ENCODE measurements at places on chromosomes 12 and 14. TPM values are rescaled to one million over a fixed set of nuclear protein-coding genes. Genes with fewer than 3 reads are reported as not detected.

NRL gene
- polyA plus RNA-seq = 2.4 TPM

- no peaks in the 10 kb centered on the region for H3K4me1 ChIP-seq
- no peak overlapping the region for H3K27ac ChIP-seq
- H3K4me3 ChIP-seq = no peak overlapping the region
- no peaks in the 10 kb centered on the region for H3K36me3 ChIP-seq
- DNase-seq = no peak
- no peaks in the 10 kb centered on the region for H3K27me3 ChIP-seq
These were observed 147.5 kb downstream of the ZFP36L1 start for GRCh38 chr14:68645371-68645770.

DNA sequence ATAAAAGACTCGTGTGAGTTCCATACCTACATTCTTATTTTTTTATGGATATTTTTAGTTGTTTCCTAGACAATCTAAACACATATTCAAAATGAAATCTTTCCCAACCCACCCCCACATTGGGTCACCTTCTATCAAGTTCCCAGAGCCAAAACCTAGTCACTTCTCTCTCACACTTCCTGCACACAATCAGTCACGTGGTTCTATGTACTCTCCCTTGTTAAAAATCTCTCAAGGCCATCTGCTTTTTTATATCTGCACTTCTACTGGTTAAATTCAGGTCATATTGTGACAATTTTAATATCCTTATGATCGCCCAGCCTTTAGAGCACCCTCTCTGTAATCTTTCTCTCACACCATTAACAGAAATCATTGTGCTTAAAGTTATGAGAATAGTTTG lies 175.0 kb upstream of the SYT10 start:
- no peak for DNase-seq
- H3K4me3 ChIP-seq = no peak overlapping the region
- H3K4me1 ChIP-seq = no peaks in the 10 kb centered on the region
- no peaks in the 10 kb centered on the region for H3K27me3 ChIP-seq
- no peak overlapping the region for H3K27ac ChIP-seq

AVPR1A gene
- polyA plus RNA-seq = 1.1 TPM

DNA sequence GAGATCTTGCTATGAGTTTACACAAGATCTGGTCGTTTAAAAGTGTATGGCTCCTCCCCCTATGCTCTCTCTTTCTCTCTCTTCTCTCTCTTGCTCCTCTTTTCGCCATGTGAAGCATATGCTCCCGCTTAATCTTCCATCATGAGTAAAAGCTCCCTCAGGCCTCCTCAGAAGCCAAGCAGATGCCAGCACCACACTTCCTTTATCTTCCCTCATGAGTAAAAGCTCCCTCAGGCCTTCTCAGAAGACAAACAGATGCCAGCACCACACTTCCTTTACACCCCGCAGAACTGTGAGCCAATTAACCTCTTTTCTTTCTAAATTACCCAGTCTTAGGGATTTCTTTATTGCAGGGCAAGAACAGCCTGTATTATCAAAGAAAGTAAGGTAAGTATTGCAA lies 152.4 kb downstream of the SEC23A start:
- H3K27me3 ChIP-seq = no peaks in the 10 kb centered on the region
- H3K36me3 ChIP-seq = no peaks in the 10 kb centered on the region
- no peak overlapping the region for H3K4me3 ChIP-seq
- H3K4me1 ChIP-seq = no peaks in the 10 kb centered on the region
- no peak for DNase-seq

DNA sequence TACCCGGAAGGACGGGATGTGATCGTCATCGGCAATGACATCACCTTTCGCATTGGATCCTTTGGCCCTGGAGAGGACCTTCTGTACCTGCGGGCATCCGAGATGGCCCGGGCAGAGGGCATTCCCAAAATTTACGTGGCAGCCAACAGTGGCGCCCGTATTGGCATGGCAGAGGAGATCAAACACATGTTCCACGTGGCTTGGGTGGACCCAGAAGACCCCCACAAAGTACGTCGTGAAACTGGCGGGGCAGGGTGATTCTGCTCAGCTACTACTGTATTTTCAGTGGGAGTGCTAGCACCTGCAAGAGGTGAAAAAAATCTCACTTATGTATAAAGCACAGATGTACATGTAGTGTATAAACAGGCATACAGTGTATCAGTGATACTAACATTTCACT lies 62.9 kb downstream of the FOXN4 start:
- H3K27me3 ChIP-seq = no peaks in the 10 kb centered on the region
- H3K4me1 ChIP-seq = peaks cover 9% of the 10 kb centered on the region
- H3K4me3 ChIP-seq = no peak overlapping the region
- H3K27ac ChIP-seq = no peak overlapping the region
- no peak for DNase-seq

FGF23 gene
- not detected for polyA plus RNA-seq

DNA sequence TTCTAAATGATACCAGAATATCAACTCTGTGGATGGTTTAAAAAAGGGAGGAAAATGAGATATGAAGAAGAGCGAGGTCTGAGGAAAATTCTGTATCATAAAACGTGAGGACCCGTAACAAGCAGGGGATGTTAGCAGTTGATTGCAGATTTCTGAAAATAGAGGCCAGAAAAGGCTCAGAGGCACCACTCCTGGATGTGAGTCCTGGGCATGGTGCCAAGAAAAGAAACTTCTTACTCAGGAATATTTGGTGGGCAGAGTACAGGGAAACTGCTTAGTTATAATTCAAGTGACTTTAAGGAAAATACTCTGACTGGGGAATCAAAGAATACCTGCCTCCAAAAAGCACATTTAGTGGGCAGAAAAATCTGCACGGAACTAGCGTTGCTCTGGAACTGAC lies 85.5 kb downstream of the PRICKLE1 start:
- H3K36me3 ChIP-seq = no peaks in the 10 kb centered on the region
- H3K4me3 ChIP-seq = no peak overlapping the region
- DNase-seq = no peak
- H3K4me1 ChIP-seq = no peaks in the 10 kb centered on the region
- no peaks in the 10 kb centered on the region for H3K27me3 ChIP-seq
- H3K27ac ChIP-seq = no peak overlapping the region

DNAL1 gene
- 3.4 TPM for polyA plus RNA-seq

C12orf54 gene
- polyA plus RNA-seq = 0.07 TPM

KLRK1 gene
- 3.4 TPM for polyA plus RNA-seq

LHX5 gene
- not detected for polyA plus RNA-seq

- peaks cover 30% of the 10 kb centered on the region for H3K4me1 ChIP-seq
- H3K4me3 ChIP-seq = no peak overlapping the region
- H3K27me3 ChIP-seq = no peaks in the 10 kb centered on the region
- H3K27ac ChIP-seq = no peak overlapping the region
- H3K36me3 ChIP-seq = peaks cover 49% of the 10 kb centered on the region
- peak; percentile 78 for DNase-seq
These were observed 19.6 kb downstream of the POMT2 start for GRCh38 chr14:77301103-77301502.

GRCh38 chr12:91377436-91377835 lies 194.8 kb upstream of the DCN start:
- no peaks in the 10 kb centered on the region for H3K36me3 ChIP-seq
- no peak overlapping the region for H3K4me3 ChIP-seq
- H3K27ac ChIP-seq = no peak overlapping the region
- no peak for DNase-seq
- no peaks in the 10 kb centered on the region for H3K27me3 ChIP-seq

- DNase-seq = peak; percentile 63
- peaks cover 10% of the 10 kb centered on the region for H3K36me3 ChIP-seq
- H3K27ac ChIP-seq = no peak overlapping the region
- H3K27me3 ChIP-seq = no peaks in the 10 kb centered on the region
- H3K4me1 ChIP-seq = peaks cover 7% of the 10 kb centered on the region
These were observed 25.7 kb downstream of the RAB21 start for GRCh38 chr12:71780237-71780822.

DNA sequence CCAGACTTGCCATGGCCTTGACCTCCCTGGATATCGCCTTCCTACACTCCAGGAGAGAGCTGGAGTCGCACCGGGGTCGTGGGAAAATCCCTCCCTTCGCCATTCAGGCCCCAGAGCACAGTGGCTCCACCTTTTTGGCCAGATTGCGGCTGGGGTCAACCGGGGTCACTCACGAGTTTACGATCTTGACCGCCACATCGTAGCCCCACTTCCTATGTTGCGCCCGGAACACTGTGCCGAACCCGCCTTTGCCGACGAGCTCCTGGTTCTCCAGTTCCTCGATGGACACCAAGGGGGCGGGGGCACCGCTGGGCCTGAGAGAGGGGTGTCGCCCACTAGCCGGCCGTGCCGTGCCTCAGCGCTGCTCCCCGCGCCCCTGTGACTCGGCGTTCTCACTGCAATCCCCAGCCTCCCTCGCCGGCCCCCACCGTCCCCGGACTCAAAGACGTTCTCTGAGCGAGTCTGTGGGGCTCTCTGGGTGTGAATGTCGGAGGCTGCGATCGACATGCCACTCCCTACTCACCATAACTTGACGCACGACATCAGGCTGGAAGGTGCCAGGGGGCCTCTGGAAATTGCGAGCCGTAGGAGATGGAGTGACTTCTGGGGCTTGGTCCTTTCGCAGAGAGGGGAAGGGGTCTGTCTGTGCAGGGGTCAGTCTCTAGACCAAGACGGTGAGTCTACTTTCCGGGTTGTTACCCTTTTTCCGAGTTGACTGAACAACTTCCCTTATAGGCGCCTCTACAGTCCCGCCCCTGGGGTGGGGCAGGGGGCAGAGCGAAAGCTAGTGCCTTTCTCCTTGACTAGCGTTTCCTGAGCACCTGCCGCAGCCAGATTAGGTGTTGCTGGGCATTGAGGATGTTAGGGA lies at the start of gene RIPK3:
Gene RIPK3 (minus strand): TSS at position 708 of the 868 bp plus-strand sequence. CDS start 165 bp downstream, at position 543.
- H3K36me3 ChIP-seq = peaks cover 7% of the 10 kb centered on the region
- H3K27ac ChIP-seq = peak within 1 kb of the TSS; percentile 62
- peak; percentile 91 for DNase-seq

GRCh38 chr14:67395876-67396189 lies 16.1 kb downstream of the PLEK2 start:
- DNase-seq = no peak
- H3K36me3 ChIP-seq = peaks cover 4% of the 10 kb centered on the region
- no peaks in the 10 kb centered on the region for H3K4me1 ChIP-seq
- no peak overlapping the region for H3K4me3 ChIP-seq
- no peaks in the 10 kb centered on the region for H3K27me3 ChIP-seq
- H3K27ac ChIP-seq = no peak overlapping the region

KRT81 gene
- not detected for polyA plus RNA-seq

DNA sequence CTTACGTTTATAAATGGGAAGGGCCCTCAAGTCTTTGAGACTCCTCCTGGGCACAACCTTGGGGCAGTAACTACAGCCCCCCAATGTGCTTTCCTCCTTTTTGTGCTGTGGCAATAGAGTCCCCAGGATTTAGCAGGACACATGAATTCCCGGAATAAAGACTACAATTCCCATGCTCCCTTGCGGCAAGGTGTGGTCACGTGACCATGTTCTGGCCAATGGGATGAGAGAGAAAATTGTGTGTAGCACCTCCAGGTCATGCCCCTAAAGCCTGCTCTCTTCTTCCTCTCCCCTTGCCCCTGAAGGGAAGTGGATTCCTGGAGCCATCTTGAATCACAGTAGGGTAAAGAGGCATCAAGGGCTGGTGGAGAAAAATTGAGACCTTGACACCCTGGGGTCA lies 295.1 kb upstream of the SFSWAP start:
- H3K27ac ChIP-seq = no peak overlapping the region
- no peaks in the 10 kb centered on the region for H3K27me3 ChIP-seq
- H3K4me1 ChIP-seq = no peaks in the 10 kb centered on the region
- no peak for DNase-seq
- H3K36me3 ChIP-seq = no peaks in the 10 kb centered on the region

IL26 gene
- not detected for polyA plus RNA-seq

MYF6 gene
- polyA plus RNA-seq = 0.54 TPM

DNA sequence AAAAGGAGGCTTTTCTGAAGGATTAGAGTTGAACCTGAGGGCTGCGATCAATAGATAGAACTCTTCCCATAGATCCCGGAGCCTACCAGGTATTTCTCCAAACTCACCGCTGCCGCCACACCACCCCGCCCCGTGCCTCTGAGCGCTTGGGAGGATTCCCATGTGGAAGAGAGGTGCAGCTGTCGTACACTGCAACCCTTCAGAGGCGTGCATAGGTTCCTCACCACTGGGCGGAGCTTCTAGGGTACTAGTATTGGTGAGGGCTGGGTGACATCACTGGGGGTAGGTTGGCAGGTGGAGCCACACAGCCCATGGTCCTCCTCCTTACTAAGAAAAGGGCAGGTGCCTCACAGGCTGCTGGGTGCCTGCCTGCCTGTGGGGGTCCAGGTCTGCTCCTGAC lies 127.0 kb downstream of the TSPAN9 start:
- H3K4me3 ChIP-seq = no peak overlapping the region
- H3K27ac ChIP-seq = no peak overlapping the region
- no peaks in the 10 kb centered on the region for H3K4me1 ChIP-seq
- no peak for DNase-seq

SHMT2 gene
- 150 TPM for polyA plus RNA-seq

GRCh38 chr14:87901236-87901635 lies 91.7 kb downstream of the GALC start:
- no peak for DNase-seq
- H3K4me1 ChIP-seq = no peaks in the 10 kb centered on the region
- H3K4me3 ChIP-seq = no peak overlapping the region
- no peaks in the 10 kb centered on the region for H3K27me3 ChIP-seq

- H3K4me1 ChIP-seq = no peaks in the 10 kb centered on the region
- peaks cover 1% of the 10 kb centered on the region for H3K36me3 ChIP-seq
- no peaks in the 10 kb centered on the region for H3K27me3 ChIP-seq
- no peak overlapping the region for H3K27ac ChIP-seq
- no peak for DNase-seq
These were observed 11.1 kb downstream of the BCL11B start for GRCh38 chr14:99260587-99261551.

GRCh38 chr12:132478845-132479244 lies 11.1 kb upstream of the FBRSL1 start:
- H3K27ac ChIP-seq = no peak overlapping the region
- no peaks in the 10 kb centered on the region for H3K27me3 ChIP-seq
- no peak for DNase-seq
- no peaks in the 10 kb centered on the region for H3K4me1 ChIP-seq
- H3K36me3 ChIP-seq = no peaks in the 10 kb centered on the region

DNA sequence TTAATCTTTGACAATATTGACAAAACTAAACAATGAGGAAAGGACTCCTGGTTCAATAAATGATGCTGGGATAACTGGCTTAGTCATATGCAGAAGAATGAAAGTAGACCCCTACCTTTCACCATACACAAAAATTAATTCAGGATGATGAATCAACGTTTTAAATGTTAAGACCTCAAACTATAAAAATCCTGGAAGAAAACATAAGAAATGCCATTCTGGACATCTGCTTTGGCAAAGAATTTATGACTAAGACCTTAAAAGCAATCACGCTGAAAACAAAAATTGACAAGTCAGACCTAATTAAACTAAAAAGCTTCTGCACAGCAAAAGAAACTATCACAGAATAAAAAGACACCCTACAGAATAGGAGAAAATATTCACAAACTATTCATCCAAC lies 97.4 kb downstream of the LMNTD1 start:
- no peaks in the 10 kb centered on the region for H3K36me3 ChIP-seq
- no peaks in the 10 kb centered on the region for H3K4me1 ChIP-seq
- no peak overlapping the region for H3K27ac ChIP-seq
- no peaks in the 10 kb centered on the region for H3K27me3 ChIP-seq
- no peak for DNase-seq

Data from small intestine (tissue), 16 donors.